ENCODE measurements at places on chromosomes 6 and 20.

- peak; percentile 56 for DNase-seq
Observed at GRCh38 chr6:6856538-6857523, 250.9 kb upstream of the RREB1 start.

DNA sequence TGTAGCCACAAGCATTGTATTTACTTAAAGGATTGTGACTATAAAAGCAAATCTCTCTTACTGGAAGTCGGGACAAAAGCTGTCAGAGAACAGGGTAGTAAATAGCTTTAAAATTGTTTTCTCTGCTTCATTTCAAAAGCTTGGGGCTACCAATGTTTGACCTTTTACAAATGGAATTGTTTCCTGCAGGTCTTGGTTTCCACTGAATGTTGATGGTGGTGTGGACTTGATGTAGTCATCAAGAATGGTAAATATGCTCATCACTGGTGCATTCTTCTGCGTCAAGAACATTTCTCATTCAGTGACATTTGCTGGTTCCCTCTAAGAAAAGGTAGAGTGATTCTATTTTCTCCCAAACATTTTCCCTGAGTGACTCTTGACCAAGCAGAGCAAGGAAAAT, 435.4 kb upstream of the KHDRBS2 start:
- DNase-seq, result no peak

DNA sequence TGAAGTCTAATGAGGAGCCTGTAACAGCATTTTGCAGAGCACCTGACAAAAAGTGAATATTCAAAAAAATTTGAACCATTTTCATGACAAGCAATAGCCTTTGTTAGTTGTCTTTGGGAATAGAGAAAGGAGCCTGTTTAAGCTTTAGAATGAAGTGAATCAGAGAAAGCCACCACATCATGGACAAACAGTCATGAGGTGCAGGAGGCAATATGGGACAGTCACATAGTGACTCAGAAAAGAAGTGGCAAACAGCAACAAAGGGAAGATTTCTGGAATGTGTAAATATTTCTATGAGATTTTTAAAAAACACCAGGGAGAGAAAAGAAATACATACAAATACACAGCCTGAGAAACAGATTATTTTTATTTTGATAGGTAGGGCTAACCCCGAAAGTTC, 6.6 kb downstream of the KLHL31 start:
- DNase-seq, result no peak

- DNase-seq, result no peak
Observed at GRCh38 chr6:150788089-150788488, 77.4 kb upstream of the MTHFD1L start.

DNA sequence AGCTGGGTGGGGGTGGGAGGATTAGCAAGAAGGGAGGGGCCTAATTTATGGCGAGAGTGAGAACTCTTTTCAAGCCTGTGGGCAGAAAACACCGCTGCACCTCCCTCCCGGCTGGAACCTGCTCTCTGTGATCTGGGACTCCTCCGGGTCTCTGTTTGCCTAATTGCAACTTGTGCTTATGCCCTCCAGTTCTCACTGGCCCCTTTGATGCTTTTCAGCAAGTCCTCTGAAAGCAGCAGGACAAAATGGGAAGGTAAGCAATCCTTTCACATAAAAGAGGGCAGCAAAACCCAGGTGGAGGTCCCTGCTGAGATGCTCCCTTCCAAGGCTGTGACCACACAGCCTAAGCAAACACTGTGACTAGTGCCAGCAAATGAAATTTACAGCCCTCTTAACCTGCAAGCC, 523.0 kb upstream of the FLRT3 start:
- peak; percentile 100 for DNase-seq

GRCh38 chr6:19578481-19578880, 258.7 kb upstream of the ID4 start:
- no peak for DNase-seq

- no peak for DNase-seq
Observed at GRCh38 chr6:32604434-32604877, 14.8 kb upstream of the HLA-DRB1 start.

GRCh38 chr20:1741309-1742048, 83.9 kb upstream of the SIRPG start:
- DNase-seq, result no peak

DNA sequence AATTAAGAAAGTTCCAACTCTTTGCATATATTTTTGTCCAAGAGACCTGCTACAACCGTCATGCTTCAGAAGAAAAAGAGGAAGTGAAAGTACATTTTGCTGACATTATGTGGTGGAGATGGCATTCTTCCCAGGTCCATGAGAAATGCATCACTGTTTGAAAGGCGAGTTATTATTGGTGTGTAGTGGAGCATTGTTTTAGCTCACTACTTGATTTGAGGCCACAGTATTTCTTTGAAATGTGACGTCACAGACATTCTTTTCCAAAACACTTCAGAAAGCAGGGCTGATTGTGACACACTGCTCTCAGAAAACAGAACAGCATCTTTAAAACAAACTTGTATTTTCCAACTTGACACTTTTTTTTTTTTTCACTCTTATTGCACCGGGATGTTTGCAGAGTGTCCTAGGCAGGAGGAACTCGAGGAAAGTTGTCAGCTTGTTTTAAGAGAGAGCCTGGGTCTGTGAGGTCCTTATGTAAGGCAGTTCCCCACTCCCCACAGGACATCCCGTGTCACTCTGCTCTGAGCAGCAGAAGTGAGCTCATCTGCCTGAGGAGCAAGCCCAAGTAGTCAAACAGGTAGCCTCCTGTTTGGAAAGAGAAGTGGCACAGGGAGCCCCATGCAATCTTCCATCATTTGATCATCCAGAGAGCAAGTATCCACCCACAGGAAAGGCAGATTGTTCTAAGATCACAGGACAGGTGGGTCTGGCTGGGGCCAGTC, 1.1 kb downstream of the SPTLC3 start:
- DNase-seq, result peak; percentile 21

GRCh38 chr6:20433321-20433720, 31.6 kb downstream of the E2F3 start:
- peak; percentile 61 for DNase-seq

DNA sequence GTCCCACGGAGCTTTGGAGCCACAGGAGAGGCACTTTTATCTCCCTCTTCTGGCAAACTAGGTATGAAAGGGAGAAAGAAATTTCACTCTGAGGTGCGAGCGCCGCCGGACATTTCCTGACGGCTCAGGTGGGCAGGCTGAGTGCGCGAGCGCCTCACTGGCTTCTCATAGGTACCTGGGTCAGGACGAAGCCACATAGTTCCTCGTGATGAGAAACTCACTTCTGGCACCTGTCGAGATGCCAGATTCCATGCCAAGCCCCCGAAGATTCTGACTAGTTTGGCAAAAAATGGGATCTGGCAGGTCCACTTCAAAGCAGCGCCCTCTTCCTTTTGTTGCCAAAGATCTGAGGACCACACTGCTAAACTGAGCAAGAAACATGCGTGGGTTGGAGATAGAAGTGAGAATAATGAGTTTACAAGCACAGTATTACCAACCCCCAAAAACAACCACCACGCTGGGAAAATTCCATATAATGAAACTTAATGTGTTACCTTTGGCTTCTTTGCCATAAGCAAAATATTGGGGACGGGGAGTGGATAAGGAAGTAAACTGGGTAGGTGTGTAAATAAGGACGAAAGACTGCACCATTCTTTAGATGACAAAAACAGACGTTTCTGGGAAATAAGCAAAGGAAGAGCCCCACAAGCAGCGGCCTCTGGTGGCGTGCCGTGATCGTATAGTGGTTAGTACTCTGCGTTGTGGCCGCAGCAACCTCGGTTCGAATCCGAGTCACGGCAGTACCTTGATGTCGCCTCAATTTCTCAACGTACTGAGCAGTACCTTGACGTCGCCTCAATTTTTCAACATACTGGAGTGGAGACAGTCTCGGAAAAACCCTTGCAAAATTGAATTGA, 89.8 kb upstream of the PRSS16 start:
- DNase-seq, result peak; percentile 94

All from NCI-H69 (cell line).